ENCODE measurements at places on chromosomes 1 and 21. TPM values are rescaled to one million over a fixed set of nuclear protein-coding genes. Genes with fewer than 3 reads are reported as not detected.

Gene PDZK1
- total RNA-seq, result 0.16 TPM

Gene CASZ1
- total RNA-seq, result 56.3 TPM

Gene MIXL1
- not detected for total RNA-seq

Gene EVA1C
- 13.9 TPM for total RNA-seq

Gene OR2T35
- not detected for total RNA-seq

Gene ANXA9
- 0.14 TPM for total RNA-seq

Gene NTPCR
- total RNA-seq, result 47.6 TPM

Gene TESK2
- 1.4 TPM for total RNA-seq

Gene C1orf198
- 32.7 TPM for total RNA-seq

Gene HSPB7
- 4,061 TPM for total RNA-seq

Gene PKLR
- total RNA-seq, result not detected

Gene RSPO1
- not detected for total RNA-seq

Gene GSTM1
- total RNA-seq, result not detected

Gene ATAD3C
- total RNA-seq, result 2.8 TPM

Gene XPR1
- 60.4 TPM for total RNA-seq

Gene MAN1C1
- 18.0 TPM for total RNA-seq

Gene RHCE
- 1.0 TPM for total RNA-seq

Gene TMOD4
- not detected for total RNA-seq

Gene LEFTY2
- total RNA-seq, result 0.69 TPM

Gene TSPEAR
- total RNA-seq, result 3.3 TPM

Gene RBP7
- total RNA-seq, result 23.1 TPM

Gene RHEX
- 0.44 TPM for total RNA-seq

Gene TNFAIP8L2
- total RNA-seq, result 0.88 TPM

Gene PLEKHA6
- 28.8 TPM for total RNA-seq

Gene KRTAP12-2
- not detected for total RNA-seq

Gene TENT5C
- total RNA-seq, result 14.9 TPM

Gene PCP4
- 5.4 TPM for total RNA-seq

Gene PYHIN1
- 0.11 TPM for total RNA-seq

Gene CFHR2
- total RNA-seq, result not detected

Gene AZIN2
- total RNA-seq, result 2.8 TPM

Gene ADORA1
- 16.4 TPM for total RNA-seq

Gene CELA3A
- not detected for total RNA-seq

Gene MAGI3
- 5.4 TPM for total RNA-seq

Gene AIRE
- total RNA-seq, result not detected

Gene CLCA2
- total RNA-seq, result not detected

Gene SSR2
- total RNA-seq, result 77.6 TPM

Gene ANKRD65
- 1.7 TPM for total RNA-seq

Gene CGN
- total RNA-seq, result 0.52 TPM

Gene CHD1L
- total RNA-seq, result 7.6 TPM

Gene GJA9
- not detected for total RNA-seq

Gene CNKSR1
- total RNA-seq, result 1.8 TPM

Gene MPZ
- total RNA-seq, result 3.5 TPM

Gene CHRM3
- total RNA-seq, result 0.36 TPM

Gene PODN
- total RNA-seq, result 22.9 TPM

Gene OLIG2
- not detected for total RNA-seq

Gene LY9
- total RNA-seq, result not detected

Gene OLFML2B
- 3.4 TPM for total RNA-seq

Gene TBX15
- 0.63 TPM for total RNA-seq
